NCI-H2171 (cell line): ENCODE measurements at places on chromosomes 4 and X.

DNA sequence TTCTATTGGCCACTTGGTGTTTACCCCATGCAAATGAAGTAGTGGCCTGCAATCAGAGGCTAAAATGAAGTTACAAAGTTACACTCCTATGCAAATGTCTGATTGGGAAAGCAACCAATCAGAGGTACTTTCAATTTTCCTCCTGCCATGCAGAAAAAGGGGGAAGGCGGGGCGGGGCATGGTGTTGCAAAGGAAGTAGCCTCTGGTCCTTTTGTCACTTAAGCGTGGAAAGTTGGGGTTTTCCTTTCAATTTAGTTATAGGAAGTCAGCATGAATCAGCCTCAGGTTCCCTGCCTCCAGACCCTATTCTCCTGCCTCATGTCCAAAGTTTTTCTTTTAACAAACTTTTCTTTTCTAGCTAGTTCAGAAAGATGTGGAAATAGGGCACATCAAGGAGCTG is 69.3 kb downstream of the GPC4 start:
- no peak for DNase-seq

DNA sequence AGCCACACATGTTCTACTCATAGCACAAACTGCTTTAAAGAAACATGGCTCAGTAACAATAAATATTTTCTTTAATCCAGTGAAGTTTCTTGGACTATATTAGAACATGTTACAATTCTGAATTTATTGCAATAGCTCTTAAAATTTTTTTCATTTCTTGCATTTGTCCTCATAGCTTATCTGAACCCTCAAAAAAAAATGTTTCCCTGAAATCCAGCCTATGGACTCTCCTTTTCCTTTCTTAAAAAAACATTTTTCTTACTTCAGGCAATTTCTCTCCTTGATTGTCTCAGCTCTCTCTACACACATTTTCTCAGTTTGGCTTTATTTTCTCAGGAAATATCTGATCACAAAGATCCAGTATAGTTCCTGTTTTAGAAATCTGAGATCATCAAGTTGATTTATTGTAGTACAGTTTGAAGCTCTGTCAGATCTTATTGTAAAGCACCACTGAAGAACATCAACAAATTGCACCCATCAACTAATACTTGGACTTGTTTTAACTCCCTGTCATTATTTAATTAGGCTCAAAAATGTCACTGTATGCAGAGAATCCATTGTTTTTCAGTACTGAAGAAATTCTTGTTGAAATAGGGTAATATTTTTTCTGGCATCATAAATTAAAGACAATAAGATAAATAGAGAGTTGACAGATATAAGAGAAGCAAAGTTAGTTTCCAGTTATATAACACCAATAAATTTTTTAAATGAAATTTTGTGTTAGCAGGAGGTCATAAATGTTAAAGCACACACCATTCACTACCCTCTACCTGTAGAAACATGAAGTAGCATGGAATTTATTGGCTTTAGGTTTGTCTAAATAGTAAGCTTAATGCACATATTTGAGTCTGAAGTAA is 317.7 kb downstream of the ARHGAP24 start:
- DNase-seq: no peak

GRCh38 chr4:7861440-7861881 is 78.2 kb downstream of the AFAP1 start:
- no peak for DNase-seq

GRCh38 chrX:124557976-124558375 is 211.6 kb downstream of the SH2D1A start:
- DNase-seq: no peak

GRCh38 chr4:86060341-86060740 is 299.5 kb downstream of the MAPK10 start:
- DNase-seq: no peak

- no peak for DNase-seq
These were observed 381.3 kb upstream of the FAM47C start for GRCh38 chrX:36626898-36627297.
